Endothelial cell of coronary artery (primary cell): ENCODE measurements at places on chromosomes 5 and 9. TPM values are rescaled to one million over a fixed set of nuclear protein-coding genes. Genes with fewer than 3 reads are reported as not detected.

HMGCS1 gene
- total RNA-seq: 18.1 and 20.7 TPM in 2 replicates

SPINK7 gene
- not detected in 2 replicates for total RNA-seq

TEX53 gene
- not detected in 2 replicates for total RNA-seq

CA9 gene
- total RNA-seq: 0.19 TPM in 1 of 2 replicates, not detected in the other

PFN3 gene
- not detected in 2 replicates for total RNA-seq

ENC1 gene
- total RNA-seq: 126 and 134 TPM in 2 replicates

IRX2 gene
- total RNA-seq: 0.28 TPM in 1 of 2 replicates, not detected in the other

TICAM2 gene
- total RNA-seq: 0.45 and 1.5 TPM in 2 replicates

WDR38 gene
- total RNA-seq: not detected in 2 replicates

SLC1A3 gene
- 0.19 TPM in 1 of 2 replicates, not detected in the other for total RNA-seq

ZNF366 gene
- total RNA-seq: 1.1 and 4.0 TPM in 2 replicates

NDUFS6 gene
- total RNA-seq: 40.7 and 53.5 TPM in 2 replicates

OR1J2 gene
- total RNA-seq: not detected in 2 replicates

EPB41L4B gene
- total RNA-seq: 1.2 and 1.3 TPM in 2 replicates

DNM1 gene
- 0.27 and 2.9 TPM in 2 replicates for total RNA-seq

MVB12B gene
- total RNA-seq: 1.7 and 1.9 TPM in 2 replicates

ARL14EPL gene
- 0.18 TPM in 1 of 2 replicates, not detected in the other for total RNA-seq

PAIP1 gene
- 55.8 and 64.6 TPM in 2 replicates for total RNA-seq

MYO10 gene
- total RNA-seq: 70.2 and 94.8 TPM in 2 replicates

FOXD4L3 gene
- 0.09 TPM in 1 of 2 replicates, not detected in the other for total RNA-seq

PCDHB7 gene
- total RNA-seq: 0.45 and 0.56 TPM in 2 replicates

GABBR2 gene
- 9.0 and 21.6 TPM in 2 replicates for total RNA-seq

SOWAHA gene
- not detected in 2 replicates for total RNA-seq

FCHO2 gene
- total RNA-seq: 14.8 and 15.3 TPM in 2 replicates

RNF183 gene
- total RNA-seq: not detected in 2 replicates

PGM5 gene
- total RNA-seq: 1.1 TPM in 1 of 2 replicates, not detected in the other

IL3 gene
- total RNA-seq: not detected in 2 replicates

DAB2 gene
- total RNA-seq: 73.7 and 90.6 TPM in 2 replicates

PCDHGA11 gene
- 7.2 and 10.1 TPM in 2 replicates for total RNA-seq

MARCOL gene
- total RNA-seq: not detected in 2 replicates

SPINK13 gene
- not detected in 2 replicates for total RNA-seq

FOXD4L4 gene
- total RNA-seq: 0.09 TPM in 2 replicates

PRXL2C gene
- total RNA-seq: 13.4 and 15.3 TPM in 2 replicates

CDH9 gene
- total RNA-seq: not detected in 2 replicates

PRDM9 gene
- not detected in 2 replicates for total RNA-seq

SAP30L gene
- 32.0 and 32.7 TPM in 2 replicates for total RNA-seq

SLIT3 gene
- 0.36 and 1.4 TPM in 2 replicates for total RNA-seq

KCNV2 gene
- not detected in 2 replicates for total RNA-seq

FER gene
- 19.6 and 24.1 TPM in 2 replicates for total RNA-seq

CARTPT gene
- total RNA-seq: not detected in 2 replicates

RELL2 gene
- 2.4 and 3.0 TPM in 2 replicates for total RNA-seq

KCTD16 gene
- total RNA-seq: 0.27 and 1.3 TPM in 2 replicates

FOXD4L5 gene
- total RNA-seq: 0.09 TPM in 2 replicates

PPWD1 gene
- 30.5 and 38.9 TPM in 2 replicates for total RNA-seq

SNX24 gene
- 8.7 TPM in 2 replicates for total RNA-seq

IFNA2 gene
- not detected in 2 replicates for total RNA-seq

ENTPD2 gene
- not detected in 2 replicates for total RNA-seq

PIP5K1B gene
- under 0.01 TPM in 1 of 2 replicates, not detected in the other for total RNA-seq

CCL28 gene
- 0.18 and 0.38 TPM in 2 replicates for total RNA-seq

TTC33 gene
- total RNA-seq: 12.3 and 14.3 TPM in 2 replicates

CYSRT1 gene
- total RNA-seq: 0.19 and 0.45 TPM in 2 replicates

NIPAL4 gene
- not detected in 2 replicates for total RNA-seq

CTSV gene
- total RNA-seq: 0.54 and 0.85 TPM in 2 replicates

SIT1 gene
- not detected in 2 replicates for total RNA-seq

MRPS27 gene
- total RNA-seq: 64.2 and 70.6 TPM in 2 replicates
